ENCODE measurements at places on chromosomes 16 and 17.

- DNase-seq, result no peak
These were observed 4.3 kb upstream of the SGF29 start for GRCh38 chr16:28549301-28549899.

GRCh38 chr17:78163881-78164747 lies 4.3 kb upstream of the SYNGR2 start:
- DNase-seq, result no peak

GRCh38 chr16:23706439-23706838 lies 6.6 kb downstream of the ERN2 start:
- no peak for DNase-seq

DNA sequence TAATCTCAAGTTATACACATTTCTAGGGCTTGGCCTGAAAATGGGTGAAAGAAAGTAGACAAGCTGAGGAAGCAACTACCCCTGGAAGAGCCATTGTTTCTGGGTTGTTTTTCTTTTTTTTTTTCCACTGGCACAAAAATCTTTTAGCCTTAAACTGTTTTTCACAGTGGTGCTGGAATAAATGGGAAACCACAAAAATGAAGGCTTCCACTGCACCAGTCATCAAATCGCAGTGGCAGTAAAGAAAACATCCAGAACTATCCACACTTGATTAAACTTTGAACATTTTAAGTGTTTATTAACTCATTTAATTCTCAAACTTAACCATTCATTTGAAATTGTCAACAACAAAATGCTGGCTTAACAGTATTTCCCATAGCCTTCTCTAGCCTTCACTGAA lies 14.3 kb downstream of the CMTM4 start:
- no peak for DNase-seq

- DNase-seq, result no peak
These were observed 199.6 kb downstream of the SHISA9 start for GRCh38 chr16:13100970-13101369.

DNA sequence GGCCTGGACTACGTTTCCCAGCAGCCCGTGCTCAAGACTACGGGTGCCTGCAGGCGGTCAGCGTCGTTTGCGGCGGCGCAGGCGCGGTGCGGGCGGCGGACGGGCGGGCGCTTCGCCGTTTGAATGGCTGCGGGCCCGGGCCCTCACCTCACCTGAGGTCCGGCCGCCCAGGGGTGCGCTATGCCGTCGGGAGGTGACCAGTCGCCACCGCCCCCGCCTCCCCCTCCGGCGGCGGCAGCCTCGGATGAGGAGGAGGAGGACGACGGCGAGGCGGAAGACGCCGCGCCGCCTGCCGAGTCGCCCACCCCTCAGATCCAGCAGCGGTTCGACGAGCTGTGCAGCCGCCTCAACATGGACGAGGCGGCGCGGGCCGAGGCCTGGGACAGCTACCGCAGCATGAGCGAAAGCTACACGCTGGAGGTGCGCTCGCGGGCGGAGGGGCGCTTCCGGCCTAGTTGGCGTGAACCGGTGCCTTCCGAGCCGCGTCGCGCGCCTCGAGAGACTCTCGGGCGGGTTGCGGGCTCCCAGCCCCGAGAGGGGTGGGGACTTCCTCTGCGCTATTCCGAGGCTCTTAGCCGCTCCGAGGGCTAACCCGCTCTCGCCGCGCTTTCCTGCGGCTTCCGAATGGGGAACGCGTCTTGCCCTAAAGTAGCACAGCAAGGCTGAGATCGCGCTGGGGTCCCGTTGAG lies at the start of gene RBL2:
Gene RBL2 (plus strand): TSS at position 95 of the 689 bp plus-strand sequence. CDS start 86 bp downstream, at position 181.
- peak; percentile 63 for DNase-seq

- DNase-seq, result no peak
These were observed 67.3 kb downstream of the ZNF423 start for GRCh38 chr16:49788572-49788971.

DNA sequence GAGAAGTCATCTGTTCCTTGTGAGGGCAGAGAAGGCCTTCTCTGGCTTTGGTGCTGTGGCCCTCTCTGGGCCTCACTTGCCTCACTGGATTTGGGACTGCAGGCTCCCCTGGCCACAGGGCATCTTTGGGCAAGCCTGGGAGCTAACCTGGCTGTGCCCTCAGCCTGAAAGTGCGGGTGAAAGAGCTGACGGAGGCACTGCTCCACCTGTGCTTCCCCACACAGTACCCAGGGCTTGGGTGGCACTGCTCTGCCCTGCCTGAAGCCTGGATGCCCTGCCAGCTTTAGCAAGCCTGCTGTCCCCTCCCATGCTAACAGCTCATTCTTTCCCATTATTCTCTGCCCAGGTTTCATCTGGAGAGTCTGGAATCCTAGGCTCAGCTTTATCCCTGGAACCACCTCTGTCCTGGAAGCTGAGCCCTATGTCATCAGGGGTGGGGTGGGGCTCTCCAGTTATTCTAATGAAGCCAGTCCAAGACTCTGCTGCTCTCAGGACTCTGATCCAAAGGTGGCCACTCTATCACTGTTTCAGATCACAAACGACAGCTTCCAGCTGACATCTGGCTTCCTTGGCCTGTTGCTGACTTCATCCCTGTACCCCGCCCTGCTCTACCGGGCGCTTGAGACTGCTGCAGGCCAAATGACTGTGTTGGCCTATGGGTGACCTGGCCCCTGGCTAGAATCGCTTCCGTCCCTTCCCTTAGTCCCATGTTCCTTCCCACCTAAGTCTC lies 29.3 kb downstream of the HIC1 start:
- DNase-seq, result no peak

DNA sequence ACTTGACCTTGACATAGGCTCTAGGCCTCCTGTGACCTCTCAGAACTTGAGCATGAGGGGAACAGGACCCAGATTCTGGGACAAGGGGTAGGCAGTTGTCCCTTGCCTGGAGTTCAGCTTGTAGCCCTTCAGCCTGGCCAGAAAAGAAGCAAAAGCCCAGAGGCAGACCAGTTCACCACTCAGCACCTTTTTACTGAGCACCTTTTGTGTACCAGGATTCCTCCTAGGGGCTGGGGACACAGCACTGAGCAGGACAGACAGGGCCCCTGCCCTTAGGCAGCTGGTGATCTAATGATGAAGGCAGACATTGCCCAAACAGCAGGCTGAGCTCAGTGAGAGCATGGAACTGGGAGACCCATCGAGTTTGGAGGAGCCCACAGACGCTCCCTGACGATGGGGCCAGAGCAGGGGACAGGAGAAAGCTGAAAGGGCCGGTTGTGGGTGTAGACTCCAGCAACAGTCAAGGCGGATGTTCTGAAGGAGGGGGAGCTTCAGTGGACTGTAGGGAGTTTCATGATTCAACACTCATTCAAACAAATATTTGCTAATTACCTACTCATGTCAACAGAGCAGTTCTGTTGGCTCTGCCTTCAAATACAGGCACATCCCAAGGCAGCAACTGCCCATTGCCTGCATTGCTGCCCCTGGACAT lies 32.0 kb downstream of the SBK1 start:
- DNase-seq, result no peak

GRCh38 chr17:72518753-72519597 lies 398.2 kb downstream of the SOX9 start:
- DNase-seq, result no peak

GRCh38 chr16:50316848-50317630 lies 50.7 kb downstream of the ADCY7 start:
- no peak for DNase-seq

DNA sequence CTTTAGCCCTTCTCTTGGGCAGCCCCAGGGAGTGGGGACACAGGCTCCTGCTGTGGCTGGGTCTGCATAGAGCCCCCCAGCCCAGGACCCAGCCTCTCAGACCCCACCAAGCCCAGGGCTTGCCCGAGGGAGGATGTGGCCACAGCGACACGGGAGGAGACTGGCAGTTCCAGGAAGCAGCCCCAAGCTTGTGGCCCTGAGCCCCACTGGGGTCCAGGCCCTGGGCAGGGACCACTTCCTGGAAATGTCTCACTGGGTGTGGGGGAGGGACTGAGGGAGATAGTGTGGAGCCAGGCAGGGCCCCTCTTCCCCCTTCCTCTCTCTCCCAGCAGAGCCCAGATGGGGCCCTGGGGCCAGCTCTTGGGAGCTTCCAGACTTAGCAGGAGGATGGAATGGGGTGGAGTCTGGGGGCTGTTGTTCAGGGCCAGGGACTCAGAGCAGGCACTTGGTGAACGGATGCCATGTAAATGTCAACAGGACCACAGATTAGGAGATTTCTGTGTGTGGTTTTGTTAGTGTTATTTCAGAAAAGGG lies 35.3 kb downstream of the ADGRG5 start:
- no peak for DNase-seq

- no peak for DNase-seq
These were observed 18.8 kb upstream of the IRF8 start for GRCh38 chr16:85879975-85880831.

GRCh38 chr17:8935191-8935590 lies 30.3 kb downstream of the PIK3R5 start:
- no peak for DNase-seq

- DNase-seq, result no peak
These were observed at the start of gene CD300LB for GRCh38 chr17:74531231-74531761. Gene CD300LB, minus strand, starts transcription at chr17:74531475. Its CDS starts 125 bp downstream, at chr17:74531350.

GRCh38 chr16:25258861-25259179 lies 1.2 kb upstream of the ZKSCAN2 start:
- DNase-seq, result no peak

DNA sequence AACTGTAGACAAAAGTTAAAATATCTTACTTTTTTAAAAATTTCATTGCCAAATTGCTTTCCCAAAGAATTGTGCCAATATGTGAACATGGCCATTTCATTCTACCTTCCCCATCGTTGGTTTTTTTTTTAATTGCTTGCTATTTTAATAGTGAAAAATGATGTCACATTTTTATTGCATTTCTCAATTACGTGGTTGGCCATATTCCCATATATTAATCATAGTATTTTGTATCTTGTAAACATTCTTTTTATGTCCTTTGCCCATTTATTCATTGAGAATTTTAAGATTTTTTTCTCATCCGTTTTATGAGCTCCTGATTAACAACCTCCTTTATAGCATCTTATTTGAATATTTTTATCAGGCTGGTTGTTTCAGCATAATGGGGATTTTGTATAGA lies 7.2 kb downstream of the OMG start:
- DNase-seq, result no peak

GRCh38 chr16:50313596-50314478 lies 47.5 kb downstream of the ADCY7 start:
- peak; percentile 15 for DNase-seq

GRCh38 chr17:37179893-37180292 lies 195.9 kb upstream of the C17orf78 start:
- DNase-seq, result no peak

DNA sequence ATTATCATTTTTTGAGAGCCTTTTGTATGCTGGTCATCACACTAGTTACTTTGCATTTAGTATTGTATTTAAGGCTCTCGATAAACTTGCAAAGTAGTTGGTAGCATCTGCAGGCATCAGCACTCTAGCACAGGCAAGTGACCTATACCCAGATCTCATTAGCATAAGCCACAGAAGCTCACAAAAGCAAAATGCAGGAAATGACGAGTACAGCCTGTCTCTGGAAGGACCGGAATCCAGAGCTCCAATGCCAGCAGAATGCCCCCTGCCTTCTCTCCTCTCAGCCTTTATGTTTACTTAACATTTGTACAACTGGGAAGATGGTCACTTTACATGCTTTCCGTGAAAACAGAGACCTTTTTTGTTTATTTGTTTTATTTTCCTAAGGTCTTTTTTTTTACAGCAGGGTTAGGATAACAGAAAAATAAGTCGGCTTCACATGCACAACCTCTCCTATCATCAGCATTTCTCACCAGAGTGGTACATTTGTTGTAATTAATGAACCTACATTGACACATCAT lies 45.4 kb upstream of the MYOCD start:
- DNase-seq, result no peak

GRCh38 chr17:16419074-16419928 lies 3.9 kb downstream of the TRPV2 start:
- no peak for DNase-seq

GRCh38 chr17:81865733-81866439 lies 5.3 kb downstream of the ARHGDIA start:
- no peak for DNase-seq

- DNase-seq, result no peak
These were observed 3.9 kb downstream of the CCR7 start for GRCh38 chr17:40561294-40561870.

GRCh38 chr17:6187836-6188235 lies 117.7 kb downstream of the WSCD1 start:
- no peak for DNase-seq

- no peak for DNase-seq
These were observed 109.2 kb downstream of the C16orf95 start for GRCh38 chr16:87207965-87208364.

DNA sequence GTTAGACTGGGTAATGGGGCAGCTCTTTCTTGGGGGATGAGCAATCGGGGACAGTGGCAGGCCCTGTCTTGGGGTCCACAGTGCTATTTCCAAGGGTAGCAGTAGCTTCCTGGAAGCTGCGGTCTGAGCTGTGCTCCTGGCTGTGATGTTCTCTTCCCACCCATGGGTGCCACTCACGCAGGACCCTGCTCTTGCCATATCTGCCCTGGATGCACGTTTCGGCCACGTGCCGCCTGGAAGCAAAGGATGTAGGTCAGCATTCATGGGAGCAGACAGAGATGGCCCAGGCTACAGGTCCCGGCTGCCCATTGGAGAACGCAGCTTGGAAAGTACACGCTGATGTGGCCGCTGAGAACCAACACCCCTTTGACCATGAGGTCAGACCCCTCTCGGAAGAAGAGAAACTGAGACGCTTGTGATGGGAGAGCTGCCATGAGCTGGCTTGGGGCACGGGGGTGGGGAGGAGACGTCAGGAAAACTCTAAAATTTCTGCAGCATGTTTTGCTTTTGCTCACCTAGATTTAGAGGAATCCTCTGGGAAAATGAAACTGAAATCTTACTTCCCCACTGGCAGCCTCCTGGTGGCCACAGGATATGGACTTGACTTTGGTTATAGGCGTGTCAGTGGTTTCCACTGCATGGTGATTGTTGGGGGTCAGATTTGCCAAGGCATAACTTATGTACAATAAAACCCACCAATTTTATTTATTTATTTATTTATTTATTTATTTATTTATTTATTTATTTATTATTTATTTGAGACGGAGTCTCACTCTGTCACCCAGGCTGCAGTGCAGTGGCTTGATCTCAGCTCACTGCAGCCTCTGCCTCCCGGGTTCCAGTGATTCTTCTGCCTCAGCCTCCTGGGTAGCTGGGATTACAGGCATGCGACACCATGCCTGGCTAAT lies 36.2 kb upstream of the IRF8 start:
- no peak for DNase-seq

DNA sequence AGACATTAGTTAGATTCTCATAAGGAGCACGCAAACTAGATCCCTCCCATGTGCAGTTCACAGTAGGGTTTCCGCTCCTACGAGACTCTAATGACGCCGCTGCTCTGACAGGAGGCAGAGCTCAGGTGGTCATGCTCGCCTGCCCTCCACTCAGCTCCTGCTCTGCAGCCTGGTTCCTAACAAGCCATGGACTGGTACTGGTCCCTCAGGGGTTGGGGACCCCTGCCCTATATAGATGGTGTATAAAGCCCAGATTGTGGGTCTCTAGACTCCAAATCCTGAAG lies 52.1 kb upstream of the LYRM9 start:
- DNase-seq, result no peak

DNA sequence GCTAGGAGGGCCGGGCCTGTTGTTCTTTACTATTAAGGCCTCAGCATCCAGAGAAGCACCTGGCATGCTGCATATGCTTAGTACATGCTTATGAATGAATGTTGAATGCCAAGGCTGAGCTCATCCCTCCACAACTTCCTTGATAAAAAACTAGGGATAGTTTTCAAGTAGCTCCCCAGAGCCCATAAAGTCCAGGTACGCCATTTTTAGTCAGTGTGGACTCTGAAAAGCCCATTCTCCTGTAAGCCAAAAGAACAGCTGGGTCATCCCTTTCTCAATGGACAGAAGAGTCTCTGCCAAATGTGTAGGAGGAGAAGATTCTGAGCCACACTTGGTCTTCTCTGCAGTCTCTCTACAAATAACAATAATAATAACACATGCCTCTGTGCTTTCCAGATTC lies 8.9 kb upstream of the ITGB3 start:
- no peak for DNase-seq

- no peak for DNase-seq
These were observed 777.3 kb upstream of the EEF2KMT start for GRCh38 chr16:5874899-5875298.
